ENCODE measurements at places on chromosomes 1 and 21.

- no peak for DNase-seq
Measured at GRCh38 chr1:2091611-2092604, 41.7 kb downstream of the PRKCZ start.

GRCh38 chr1:28745653-28746173, 9.0 kb downstream of the YTHDF2 start:
- no peak for DNase-seq

GRCh38 chr1:182185136-182185535, 123.6 kb upstream of the ZNF648 start:
- no peak for DNase-seq

DNA sequence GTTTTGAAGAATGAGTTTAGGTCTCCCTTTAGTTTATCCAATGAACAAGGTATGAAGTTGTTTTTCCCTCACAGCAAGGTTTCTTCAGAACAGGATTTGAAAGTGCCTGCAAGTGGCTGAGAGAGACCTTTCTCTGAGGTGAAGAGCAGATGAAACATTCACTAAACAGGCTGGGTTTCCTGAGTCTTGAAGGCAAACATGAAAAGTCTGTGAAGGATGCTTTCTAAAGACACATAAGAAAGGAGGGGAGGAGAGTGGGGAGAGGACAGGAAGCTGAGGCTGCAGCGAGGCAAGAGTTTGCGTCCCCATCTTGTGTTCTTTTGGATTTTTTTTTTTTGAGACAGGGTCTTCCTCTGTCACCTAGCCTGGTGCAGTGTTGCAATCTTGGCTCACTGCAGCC, 95.7 kb upstream of the SIM2 start:
- no peak for DNase-seq

DNA sequence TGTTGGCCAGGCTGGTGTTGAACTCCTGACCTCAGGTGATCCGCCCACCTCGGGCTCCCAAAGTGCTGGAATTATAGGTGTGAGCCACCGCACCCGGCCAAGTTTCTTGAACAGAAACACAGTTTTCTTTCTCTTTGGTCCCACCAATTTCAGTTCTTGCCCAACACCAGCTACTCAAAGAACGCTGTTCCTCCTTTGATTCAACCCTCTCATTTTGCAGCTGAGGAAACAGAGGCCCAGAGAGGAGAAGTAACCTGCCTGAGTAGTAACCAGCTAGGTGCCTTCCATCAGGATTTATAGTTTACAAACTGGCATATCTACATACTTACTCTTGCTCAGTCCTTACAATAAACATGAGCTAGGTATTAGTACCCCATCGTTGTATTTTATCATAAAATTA, 119.9 kb downstream of the SYF2 start:
- no peak for DNase-seq

GRCh38 chr1:28751315-28752060, 14.7 kb downstream of the YTHDF2 start:
- no peak for DNase-seq

DNA sequence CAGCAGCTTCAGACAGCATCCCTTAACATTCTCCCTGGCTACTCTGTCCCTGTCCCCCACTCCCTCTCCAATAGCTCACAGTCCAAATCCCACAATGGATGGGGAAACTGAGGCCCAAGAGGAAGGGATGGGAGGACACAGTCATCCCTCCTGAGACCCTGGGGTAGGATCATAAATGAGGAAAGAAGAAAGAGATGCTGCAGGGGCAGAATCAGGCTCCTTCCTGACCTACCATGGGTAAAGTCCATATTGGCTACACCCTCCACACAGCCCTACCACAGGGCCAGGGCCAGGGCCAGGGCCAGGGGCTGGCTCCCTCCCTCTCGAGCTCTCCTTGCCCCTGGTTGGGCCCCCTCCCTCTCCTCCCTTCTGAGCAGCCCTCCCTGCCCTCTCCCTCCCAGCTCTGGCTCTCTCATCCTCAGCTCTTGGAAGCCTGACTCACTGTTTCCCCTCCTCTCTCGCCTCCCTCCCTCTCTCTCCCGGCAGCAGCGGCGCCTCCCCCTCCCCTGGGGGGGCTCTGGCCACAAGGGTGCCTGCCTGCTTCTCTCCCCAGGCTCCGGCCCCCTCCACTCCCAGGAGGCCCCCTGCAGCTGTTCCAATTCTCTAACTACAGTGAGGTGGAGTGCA, 4.9 kb downstream of the AHDC1 start:
- DNase-seq = no peak

GRCh38 chr1:157279138-157279801, 141.1 kb upstream of the ETV3 start:
- DNase-seq = no peak
